Dermis microvascular lymphatic vessel endothelial cell (primary cell): ENCODE measurements at places on chromosomes 3 and 15.

DNA sequence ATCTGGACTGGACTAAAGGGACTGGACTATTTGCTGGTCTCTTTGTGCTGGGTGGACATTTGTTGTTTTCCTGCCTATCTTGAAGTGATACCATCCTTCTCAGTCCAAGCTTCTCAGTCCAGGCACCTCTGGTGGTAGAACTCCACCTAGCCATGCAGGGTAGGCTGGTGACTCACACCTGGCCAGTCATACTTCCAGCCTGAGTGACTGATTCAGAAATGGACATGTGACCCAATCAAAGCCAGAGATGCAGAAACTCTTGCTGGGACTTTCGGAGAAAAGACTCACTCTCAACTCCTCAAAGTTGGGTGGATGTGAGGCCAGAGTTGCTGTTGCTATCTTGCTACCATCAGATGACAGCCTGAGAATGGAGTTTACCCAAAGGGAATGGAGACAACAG lies 5.6 kb upstream of the ASB14 start:
- no peak for DNase-seq

GRCh38 chr3:23735062-23735461 lies 70.7 kb upstream of the UBE2E1 start:
- peak; percentile 32 for DNase-seq

- no peak for DNase-seq
These were observed 93.2 kb downstream of the TP63 start for GRCh38 chr3:189724356-189724755.

DNA sequence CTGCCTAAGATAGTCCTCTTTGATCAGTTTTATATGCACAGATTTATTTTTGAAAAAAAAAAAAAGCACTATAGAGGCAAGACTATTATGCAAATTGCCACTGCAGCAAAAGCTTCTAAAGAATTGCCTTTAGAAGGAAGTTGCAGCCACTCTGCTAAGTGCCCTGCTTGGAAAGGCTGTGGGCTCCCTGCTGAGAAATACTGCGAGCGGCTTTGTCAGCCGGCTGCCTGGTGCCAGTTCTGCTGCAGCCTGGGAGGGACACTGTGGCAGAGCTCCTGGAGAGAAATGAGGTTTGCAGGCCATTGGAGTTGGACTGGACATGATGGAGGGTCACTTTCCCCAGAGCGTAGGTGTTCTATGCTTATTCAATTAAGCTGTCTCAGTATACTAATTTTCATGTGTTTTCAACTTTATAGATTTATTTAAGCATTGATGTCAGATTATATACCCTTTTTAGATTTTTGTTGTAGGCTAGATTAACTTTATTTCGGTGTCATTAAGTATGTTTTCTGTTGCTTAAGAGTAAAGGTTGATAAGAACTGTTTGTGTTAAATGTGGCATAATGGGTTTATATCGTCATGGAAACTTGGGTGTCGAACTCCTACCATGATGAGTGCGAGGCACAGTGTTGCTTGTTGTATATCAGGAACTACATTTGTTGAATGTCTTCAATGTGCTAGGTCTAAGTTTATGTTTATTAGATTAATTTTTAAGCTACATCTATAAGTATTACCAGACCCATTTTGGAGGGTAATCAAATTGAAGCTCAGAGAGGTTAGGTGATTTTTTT lies 6.6 kb downstream of the MAP2K5 start:
- DNase-seq: no peak

DNA sequence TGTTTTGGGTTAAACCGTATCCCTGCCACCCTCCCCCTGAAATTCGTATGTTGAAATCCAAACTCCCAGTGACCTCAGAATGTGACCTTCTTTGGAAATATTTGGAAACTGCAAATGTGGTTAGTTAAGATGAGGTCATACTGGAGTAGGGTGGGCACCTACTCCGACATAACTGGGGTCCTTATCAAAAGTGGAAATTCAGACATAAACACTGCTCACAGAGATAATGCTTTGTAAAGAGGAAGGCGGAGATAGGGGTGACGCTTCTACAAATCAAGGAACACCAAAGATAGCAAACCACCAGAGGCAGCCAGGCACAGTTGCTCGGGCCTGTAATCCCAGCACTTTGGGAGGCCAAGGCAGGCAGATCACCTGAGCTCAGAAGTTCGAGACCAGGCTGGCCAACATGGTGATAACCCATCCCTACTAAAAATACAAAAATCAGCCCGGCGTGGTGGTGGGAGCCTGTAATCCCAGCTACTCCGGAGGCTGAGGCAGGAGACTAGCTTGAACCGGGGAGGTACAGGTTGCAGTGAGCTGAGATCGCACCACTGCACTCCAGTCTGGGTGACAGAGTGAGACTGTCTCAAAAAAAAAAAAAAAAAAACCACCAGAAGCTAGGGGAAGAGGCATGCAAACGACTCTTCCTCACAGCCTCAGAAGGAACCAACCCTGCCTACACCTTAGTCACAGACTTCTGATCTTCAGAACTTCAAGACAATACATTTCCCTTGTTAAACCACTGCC lies 51.1 kb upstream of the CHD2 start:
- DNase-seq: no peak

DNA sequence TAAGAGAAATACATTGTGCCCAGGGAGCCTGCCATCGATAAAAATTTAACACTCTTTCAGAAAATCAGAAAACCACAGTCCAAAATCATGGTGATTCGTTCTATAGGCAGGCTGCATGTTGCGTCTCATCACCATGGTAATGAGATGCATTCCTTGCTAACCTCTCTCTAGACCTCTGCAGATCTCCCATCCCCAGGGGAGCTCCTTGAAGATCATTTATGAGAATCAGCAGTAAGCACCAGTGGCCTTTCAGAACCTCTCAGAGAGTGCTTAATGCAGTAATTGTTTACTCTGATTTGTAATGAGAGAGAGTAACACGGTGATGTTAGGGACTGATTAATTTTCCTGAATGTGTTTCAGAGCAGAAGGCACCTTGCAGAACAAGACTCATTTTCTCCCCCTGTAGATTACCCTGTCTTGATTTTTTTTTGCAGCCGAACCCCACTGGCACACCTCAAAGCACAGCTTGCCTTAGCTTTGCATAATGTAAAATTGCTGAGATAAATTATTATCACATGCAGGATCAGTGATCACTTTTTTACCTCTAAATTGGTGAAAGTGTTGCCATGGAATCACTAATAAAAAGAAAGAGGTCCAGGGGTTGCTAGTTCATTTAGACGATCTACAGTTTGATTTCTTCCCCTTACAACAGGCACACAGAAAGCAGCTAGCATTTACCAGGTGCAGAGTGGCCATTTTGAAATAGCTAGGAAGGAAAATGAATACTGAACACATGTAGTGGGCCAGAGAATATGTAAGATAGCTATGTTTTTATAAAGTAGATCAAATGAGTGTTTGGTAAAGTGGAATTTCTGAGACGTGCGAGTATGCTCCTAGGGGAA lies 98.9 kb upstream of the CHL1 start:
- DNase-seq: no peak

GRCh38 chr3:141266797-141267555 lies 35.4 kb downstream of the PXYLP1 start:
- DNase-seq: no peak

DNA sequence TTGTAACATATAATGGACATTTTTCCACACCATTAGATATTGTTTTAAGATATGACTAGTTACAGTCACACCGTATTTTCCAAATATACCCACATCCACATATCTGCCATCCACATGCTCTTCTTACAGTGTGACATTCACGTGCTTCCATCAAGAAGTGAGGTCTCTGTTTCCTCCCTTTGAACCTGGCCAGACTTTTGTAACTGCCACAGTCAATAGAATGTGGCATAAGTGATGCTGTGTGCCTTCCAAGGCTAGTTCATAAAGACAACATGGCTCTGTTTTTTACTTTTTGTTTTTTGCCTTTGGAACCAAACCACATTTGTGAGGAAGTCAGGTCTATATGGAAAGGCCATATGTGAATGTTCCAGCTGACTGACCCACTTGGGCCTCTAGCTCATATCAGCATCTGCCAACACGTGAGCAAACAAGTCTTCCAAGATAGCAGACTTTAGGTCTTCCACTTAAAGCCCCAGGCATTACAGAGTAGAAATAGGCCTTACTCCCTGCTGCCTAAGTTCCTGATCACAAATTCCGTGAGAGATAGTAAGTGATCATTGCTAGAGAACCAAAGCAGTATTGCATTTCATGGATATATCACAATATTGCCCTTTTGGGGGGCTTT lies 27.1 kb downstream of the EIF1B start:
- DNase-seq: no peak

- DNase-seq: no peak
These were observed 36.9 kb downstream of the METTL6 start for GRCh38 chr3:15390460-15390859.

DNA sequence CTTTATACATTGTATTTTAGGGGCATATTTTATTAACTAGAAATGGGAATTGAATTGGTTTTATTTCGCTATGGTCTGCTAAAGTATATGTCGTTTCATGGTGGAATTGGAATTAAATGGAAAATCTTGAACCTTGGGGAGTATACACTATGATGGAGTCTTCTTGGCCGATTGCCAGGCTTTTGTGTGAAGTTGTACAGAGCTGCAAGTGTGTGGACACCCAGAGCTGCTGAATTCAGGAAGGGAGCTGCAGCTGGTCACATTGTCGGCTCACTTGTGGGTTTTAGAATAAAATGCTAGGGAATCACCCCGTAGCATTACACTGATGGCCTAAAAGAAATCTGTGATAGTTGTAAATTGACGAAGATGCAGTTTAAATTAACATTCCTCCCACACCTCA lies 35.1 kb downstream of the USP3 start:
- no peak for DNase-seq
